Activated CD4-positive, alpha-beta memory T cell treated with anti-CD3 and anti-CD28 coated beads, Interleukin-2, amount 10 ng/mL, durations not matched to agents 7 days and 5 days (primary cell): ENCODE measurements at places on chromosomes 13 and 19.

DNA sequence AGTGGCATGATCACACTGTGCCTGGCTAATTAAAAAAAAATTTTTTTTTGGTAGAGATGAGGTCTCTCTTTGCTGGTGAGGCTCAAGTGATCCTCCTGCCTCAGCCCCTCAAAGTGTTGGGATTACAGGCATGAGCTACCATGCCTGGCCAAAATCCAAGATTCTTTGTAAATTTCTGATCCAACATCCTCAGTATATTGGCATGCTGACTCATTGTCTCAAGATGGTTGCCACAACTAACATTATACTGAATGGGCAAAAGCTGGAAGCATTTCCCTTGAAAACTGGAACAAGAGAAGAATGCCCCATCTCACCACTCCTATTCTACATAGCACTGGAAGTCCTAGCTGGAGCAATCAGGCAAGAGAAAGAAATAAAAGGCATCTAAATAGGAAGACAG is 100.0 kb downstream of the KLF5 start:
- no peak for DNase-seq

- no peak for DNase-seq
Measured at GRCh38 chr19:1015782-1016646, 4.9 kb downstream of the TMEM259 start.

- DNase-seq: no peak
Measured at GRCh38 chr19:58474997-58475713, 997 bp upstream of the ZNF446 start.

DNA sequence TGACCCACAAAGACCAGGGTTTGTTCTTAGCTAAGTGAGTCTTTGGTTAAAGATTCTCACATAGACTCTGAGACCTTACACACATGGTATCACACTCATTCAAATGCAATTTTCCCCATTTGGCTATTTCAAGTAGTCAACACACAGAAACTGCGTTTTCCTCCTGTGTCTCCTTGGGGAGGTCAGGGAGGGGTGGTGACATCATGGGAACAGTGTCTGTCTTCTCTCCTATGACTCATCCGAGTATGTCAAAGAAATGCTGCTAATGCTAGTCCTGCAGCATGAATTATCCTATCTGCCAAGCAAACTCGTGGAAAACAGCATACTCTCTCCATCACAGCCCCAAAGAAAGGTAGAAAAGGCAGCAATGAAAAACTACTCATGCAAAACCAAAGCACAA is 100.2 kb downstream of the ENOX1 start:
- no peak for DNase-seq

- DNase-seq: no peak
Measured at GRCh38 chr19:13484166-13484565, 22.1 kb downstream of the CACNA1A start.

DNA sequence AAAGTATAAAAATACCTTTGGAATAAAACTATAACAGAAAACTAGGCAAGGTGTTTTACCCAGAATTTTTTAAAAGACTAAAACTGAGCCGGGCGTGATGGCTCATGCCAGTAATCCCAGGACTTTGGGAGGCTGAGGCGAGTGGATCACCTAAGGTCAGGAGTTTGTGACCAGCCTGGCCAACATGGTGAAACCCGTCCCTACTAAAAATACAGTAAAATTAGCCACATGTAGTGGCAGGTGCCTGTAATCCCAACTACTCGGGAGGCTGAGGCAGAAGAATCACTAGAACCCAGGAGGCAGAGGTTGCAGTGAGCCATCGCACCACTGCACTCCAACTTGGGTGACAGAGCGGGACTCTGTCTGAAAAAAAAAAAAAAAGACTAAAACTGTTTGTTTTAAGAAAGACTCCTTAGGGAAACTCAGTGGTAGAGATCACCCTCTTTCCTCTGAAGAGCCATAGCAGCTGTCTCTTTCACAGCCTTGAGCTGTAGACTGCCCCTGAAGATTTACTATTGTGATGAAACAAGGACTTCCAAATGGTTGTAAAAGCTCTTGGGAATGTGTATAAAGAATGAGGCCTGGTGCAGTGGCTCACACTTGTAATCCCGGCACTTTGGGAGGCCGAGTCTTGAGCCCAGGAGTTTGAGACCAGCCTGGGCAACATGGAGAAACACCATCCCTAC is 14.7 kb upstream of the KCTD4 start:
- no peak for DNase-seq

- DNase-seq: no peak
Measured at GRCh38 chr13:38223089-38223488, 126.6 kb upstream of the UFM1 start.

DNA sequence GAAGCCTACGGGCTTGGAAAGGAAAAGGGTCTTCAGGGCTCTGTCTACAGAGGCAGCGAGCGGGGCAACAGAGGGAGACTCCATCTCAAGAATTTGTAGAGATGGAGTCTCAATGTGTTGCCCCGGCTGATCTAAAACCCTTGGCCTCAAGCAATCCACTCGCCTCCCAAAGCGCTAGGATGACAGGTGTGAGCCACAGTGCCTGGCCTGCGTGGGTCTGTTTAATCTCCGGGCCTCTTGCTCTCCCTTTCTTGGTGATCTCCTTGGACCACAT is 8.1 kb downstream of the RPS9 start:
- no peak for DNase-seq

GRCh38 chr13:69579351-69579750 is 528.3 kb upstream of the ATXN8OS start:
- no peak for DNase-seq

DNA sequence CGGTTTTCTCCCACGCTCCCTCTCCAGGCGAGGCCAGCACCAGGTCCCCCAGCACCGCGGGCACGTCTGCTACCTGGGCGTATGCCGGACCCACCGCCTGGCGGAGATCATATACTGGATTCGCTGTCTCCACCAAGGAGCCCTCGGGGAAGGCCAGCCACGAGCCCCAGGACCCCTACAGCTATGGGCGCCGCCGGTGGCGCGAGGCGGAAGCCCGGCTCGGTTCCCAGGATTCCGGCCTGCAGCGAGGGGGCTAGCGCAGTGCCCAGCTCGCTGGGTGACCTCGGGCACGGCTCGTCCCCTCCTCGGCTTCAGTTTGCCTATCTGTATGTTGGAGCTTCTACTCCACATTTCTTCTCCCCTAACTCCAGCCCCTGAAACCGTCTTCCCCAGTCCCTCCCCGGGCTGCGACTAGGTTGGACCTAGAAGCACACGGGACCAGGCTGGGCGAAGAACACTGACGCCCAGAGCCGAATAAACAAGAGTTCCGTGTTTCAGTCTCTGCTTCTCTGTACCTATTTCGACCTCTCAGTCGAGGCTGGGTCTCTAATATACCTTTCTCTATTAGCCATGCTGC is 749 bp upstream of the CPT1C start:
- no peak for DNase-seq

GRCh38 chr13:110520431-110521295 is 40.9 kb downstream of the RAB20 start:
- DNase-seq: no peak

DNA sequence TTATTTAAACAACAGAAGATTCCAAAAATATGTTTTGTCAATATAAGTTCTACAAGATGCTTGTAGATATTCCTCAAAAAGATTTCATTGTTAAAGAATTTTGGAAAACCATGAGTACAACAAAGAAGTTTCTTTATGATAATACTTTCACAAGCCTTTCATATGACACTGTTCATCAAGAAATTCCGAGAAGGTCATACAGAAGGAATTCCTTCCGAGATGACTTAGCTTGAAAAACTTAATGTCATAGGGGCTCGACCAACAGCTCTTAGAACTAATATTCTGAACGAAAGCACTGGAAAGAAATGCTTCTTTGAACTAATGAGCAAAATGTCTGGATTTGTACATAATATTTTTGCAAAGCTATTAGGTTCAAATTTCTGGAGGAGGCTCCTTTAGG is 403.4 kb downstream of the KLF5 start:
- DNase-seq: no peak

GRCh38 chr13:105033999-105034398 is 1501.5 kb downstream of the EFNB2 start:
- no peak for DNase-seq

GRCh38 chr19:48907671-48908070 is 7.6 kb downstream of the NUCB1 start:
- DNase-seq: no peak

DNA sequence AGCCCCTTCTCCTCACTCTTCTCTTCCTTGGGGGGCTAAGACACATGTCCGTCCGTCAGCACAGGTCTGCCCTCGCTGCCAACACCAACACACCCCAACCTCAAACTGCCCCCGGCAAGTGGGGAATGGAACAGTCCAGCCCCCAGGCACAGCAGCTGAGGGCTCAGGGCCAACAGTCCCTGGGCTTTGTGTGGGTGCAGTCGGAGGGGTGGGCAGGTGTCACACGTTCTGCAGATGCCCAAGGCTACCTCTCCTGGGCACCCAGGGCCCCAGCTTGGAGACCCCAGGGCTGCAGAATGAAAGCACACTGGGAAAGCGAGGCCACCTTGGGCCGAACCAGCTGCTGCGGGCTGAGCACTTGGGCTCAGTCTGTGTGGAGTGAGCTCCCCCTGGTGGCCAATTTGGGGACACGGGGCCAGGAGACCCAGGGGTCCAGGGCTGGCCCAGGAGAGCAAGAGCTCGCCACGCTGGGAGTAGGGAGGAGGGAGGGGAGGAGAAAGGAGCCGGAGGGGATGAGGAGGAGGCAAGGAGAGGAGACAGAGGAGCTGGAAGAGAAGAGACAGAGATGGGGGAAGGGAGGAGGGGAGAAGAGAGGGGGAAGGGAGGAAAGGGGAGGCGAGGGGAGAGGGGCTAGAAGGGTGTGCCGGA is 14.0 kb upstream of the ATP8B3 start:
- peak; percentile 78 for DNase-seq

DNA sequence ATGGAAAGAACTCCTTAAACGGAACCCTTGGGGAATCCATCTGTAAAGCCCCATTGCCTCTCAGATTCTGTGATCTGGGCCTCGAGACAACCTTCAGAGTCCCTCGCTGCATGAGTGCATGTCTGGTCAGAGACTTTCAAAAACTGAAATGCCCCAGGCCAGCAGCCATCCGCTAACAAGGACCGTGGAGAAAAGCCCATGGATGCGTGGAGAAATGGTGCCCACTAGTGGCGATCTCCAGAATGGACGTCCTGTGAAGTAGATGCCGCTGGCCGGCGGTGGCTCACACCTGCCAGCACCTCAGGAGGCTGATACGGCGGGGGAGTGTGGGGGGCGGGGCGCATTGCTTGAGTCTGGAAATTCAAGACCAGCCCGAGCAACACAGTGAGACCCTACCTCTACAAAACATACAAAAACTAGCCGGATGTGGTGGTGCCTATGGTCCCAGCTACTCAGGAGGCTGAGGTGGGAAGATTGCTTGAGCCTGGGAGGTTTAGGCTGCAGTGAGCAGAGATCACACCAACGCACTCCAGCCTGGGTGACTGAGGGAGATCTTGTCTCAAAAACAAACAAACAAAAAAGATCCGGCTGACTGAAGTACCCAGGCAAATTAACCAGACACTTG is 7.9 kb upstream of the CDC16 start:
- DNase-seq: peak; percentile 89

GRCh38 chr13:23443878-23444277 is 10.4 kb upstream of the SACS start:
- DNase-seq: no peak

GRCh38 chr19:5345895-5346386 is 5.3 kb upstream of the PTPRS start:
- no peak for DNase-seq

GRCh38 chr19:873561-874041 is 14.1 kb downstream of the CFD start:
- DNase-seq: no peak

DNA sequence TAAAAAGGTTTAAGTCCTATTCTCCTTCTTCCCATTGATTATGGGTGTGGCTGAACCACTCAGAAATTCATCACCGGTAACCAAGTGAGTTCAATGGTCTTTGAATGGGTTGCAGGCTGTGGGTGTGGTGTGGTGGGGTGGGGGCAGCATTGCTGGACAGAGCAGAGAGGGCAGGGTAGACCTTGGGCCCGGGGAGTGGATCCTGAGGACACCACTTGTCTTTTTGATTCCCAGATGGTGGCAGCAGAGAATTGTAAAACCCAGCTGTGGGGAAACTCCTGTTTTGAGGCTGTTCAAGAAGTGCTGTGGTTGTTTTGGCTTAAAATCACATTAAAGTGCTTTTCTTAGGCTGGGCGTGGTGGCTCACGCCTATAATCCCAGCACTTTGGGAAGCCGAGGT is 45.8 kb upstream of the RGCC start:
- peak; percentile 25 for DNase-seq

GRCh38 chr13:46507981-46508380 is 45.0 kb upstream of the LRCH1 start:
- DNase-seq: no peak

GRCh38 chr13:61831026-61831425 is 415.4 kb upstream of the PCDH20 start:
- no peak for DNase-seq

DNA sequence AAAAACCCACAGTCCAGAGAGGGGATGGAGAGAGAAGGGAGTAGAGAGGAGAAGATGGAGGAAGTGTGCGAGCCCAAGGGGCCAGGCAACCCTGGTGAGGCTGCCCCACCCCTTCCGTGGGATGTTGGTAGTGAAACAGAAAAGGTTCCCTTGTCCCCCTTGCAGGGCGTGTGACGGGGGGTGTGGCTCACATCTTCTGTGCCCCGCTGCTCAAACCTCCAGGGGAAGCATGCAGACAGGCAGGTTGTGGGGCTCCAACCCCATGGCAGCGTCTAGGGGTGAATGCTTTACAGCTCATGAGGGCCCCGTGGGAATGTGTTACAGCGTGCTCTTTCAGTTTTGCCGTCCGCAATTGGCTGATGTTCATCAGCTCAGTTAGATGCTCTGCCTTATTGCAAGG is 14.7 kb upstream of the EVI5L start:
- peak; percentile 32 for DNase-seq

DNA sequence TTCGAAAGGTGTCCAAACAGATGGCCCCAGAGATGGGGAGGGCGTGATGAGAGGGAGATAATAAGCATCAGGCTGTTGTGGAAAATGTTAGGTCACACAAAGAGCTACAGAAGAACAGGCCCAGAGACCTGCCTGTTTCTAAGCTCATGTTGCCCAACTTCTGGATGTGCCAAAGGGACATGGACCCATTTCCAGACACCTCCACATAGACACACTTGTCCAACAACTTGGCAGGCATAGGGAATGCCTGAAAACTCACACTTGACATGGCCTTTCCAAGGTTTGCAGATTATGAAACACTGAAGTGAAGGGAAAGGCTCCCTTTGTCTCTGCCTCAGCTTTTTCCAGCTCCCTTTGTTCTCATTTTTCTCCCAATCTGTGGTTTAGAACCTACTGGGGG is 43.5 kb upstream of the CYP2B6 start:
- no peak for DNase-seq

GRCh38 chr19:30148039-30148790 is 206.2 kb downstream of the URI1 start:
- no peak for DNase-seq
